IPS-NIHi11 (cell line): ENCODE measurements at places on chromosomes 6 and 20.

DNA sequence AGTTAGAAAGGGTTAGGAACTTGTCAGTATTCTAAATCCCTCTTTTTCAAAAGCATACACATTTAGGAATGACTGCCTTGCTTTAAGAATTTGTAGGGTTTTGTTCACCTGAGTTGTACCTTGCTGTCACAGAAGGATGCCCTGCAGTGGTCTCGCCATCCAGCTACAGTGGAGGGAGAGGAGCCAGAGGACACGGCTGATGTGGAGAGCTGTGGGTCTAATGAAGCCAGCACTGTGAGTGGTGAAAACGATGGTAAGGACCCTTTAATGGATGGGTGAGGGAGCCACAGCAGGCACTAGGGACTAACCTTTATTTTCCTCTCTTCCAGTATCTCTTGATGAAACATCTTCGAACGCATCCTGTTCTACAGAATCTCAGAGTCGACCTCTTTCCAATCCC lies 69.9 kb downstream of the ASXL1 start:
- no peak for DNase-seq

DNA sequence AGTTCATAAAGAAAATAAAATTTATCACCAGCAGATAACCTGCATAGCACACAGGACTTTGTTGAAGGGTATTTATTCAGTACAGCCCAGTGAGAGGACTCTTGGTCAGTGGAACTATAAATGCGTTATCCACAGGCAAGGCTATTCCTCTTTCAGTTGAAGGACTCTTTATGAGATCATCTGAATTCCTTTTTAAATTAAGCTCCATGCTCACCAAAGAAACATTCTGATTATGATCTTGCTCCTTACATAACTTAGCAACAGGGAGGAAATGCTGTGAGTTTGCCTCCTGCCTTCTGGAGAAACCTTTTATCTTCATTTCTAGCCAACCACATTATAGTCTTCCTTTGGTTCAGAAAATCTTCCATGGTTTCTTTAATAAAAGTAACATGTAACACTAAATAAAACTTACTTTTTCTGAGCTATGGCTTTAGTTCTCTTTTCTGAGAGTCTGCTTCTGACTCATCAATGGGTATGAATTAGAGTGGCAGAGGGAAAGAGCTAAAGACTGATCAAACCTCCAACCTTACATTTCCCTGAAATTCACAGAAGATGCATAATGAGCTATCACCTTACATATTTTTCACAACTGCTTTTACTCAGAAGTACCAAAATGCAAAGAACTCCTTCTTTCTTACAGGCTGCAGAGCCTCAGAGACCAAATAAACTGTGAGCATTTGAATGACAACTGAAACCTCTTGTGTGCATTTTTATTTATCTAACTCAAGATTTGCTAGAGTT lies 267.2 kb downstream of the ADGRG6 start:
- DNase-seq, result no peak

- DNase-seq, result no peak
Observed at GRCh38 chr6:132395015-132395597, 6.2 kb downstream of the MOXD1 start.

DNA sequence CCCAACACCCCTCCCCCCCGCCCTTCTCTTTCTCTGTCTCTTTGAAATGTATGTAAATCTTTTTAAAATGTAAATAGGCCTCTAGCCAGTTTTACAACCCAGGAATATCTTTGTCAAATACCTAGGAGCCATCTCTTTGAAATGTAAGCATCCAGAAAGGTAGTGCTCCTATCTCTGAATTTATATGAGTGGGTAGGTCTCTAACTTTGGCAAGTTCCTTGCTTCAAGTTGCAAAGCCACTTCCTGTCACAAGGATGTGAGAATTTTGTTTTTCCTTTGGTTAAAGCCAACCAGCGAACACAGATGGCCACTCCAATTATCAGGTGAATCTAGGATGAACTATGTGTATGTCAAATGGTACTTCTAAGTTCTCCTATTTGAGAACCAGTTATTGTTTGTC lies 6.2 kb upstream of the DEFB132 start:
- no peak for DNase-seq

DNA sequence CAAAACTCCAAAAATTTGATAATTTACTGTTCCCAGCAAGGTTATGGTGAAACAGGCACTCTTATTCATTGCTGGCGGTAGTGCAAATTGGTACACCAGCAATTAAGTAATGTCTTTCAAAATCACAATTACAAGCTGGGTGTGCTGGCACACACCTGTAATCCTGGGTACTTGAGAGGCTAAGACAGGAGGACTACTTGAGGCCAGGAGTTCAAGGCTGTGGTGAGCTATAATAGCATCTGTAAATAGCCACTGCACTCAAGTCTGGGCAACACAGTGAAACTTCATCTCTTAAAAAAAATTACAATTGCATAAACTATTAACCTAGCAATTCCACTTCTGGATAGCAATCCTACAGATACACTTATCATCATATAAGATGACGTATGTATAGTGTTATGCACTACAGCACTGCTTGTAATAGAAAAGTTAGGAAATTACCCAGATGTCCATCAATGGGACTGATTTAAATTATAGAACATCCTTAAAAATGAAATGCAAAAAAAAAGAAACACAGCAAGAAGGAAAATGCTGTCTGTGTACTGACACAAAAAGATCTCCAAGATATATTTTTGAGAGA lies 31.4 kb downstream of the NCOA6 start:
- no peak for DNase-seq

- DNase-seq, result no peak
Observed at GRCh38 chr6:35034411-35035191, 106.5 kb downstream of the TCP11 start.

GRCh38 chr20:24461848-24462247 lies 7.6 kb upstream of the SYNDIG1 start:
- no peak for DNase-seq

DNA sequence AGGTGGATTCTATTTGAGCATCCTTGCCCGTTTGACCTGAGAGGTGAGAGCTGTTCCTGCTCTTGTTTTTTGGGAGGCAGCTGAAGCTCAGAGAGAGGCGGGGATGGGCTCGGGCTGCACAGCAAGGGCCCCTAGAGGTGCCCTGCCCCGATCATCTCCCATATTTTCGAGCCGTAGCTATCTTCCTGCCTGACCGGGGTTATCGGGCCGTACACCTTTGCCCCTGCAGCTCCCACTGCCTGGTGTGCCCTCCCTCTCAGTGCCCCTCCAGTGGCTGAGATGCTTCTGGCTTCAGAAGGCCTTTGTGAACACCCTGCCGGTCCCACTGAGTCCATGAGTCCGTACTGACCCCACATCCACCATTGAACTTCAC lies 6.7 kb downstream of the SRC start:
- DNase-seq, result no peak

- peak; percentile 49 for DNase-seq
Observed at GRCh38 chr6:28896505-28897368, 27.0 kb downstream of the TRIM27 start.

DNA sequence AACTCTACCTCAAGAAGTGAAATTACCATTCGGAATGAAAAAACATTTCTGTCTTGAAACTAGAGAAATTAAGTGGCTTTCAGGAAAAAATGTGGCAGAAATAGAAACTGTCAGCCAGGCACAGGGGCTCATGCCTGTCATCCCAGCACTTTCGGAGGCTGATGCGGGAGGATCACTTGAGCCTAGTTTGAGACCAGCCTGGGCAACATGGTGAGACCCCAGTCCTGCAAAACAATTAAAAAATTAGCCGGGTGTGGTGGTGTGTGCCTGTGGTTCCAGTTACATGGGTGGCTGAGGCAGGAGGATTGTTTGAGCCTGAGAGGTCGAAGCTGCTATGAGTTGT lies 7.1 kb upstream of the TMEM181 start:
- DNase-seq, result no peak

- no peak for DNase-seq
Observed at GRCh38 chr20:33909331-33909921, 84.3 kb upstream of the RALY start.

- no peak for DNase-seq
Observed at GRCh38 chr6:13025893-13026499, 302.3 kb downstream of the TBC1D7 start.

DNA sequence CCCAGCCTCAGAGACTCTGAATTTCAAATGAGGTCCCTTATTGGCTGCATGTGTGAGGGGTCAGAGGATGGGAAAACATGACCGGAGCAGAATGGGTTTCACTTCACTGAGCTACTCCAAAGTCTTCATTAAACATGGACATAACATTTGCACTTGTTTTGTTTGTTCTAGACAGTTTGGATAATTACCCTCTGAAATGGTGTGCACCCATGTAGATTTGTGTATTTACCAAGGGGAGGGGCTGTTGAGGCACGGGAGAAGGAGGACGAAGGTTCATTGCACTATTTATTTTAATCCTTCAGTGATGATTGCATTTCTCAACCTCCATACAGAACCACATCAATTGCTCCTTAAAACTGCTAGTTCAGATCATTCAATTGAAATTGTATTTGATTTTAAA lies 364.2 kb downstream of the TFAP2B start:
- DNase-seq, result no peak

DNA sequence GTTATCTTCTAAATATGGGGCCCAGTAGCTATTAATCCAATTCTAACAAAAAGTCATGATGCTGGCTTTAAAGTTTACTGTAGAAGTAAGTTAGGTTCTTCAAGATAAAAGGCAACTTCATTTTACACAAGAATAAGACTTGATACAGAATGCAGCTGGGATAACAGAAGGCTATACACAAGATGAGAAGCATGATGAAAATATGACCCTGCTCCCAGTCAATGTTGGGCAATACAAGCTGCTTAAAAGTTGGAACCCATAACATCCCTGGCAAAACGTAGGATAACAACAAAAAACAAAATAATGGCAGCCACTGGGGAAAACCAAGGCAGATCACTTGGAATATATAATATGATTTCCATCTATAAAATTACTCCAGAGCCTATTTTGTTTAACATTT lies 87.6 kb upstream of the RSPO3 start:
- DNase-seq, result no peak

GRCh38 chr6:148524976-148525375 lies 182.3 kb downstream of the SASH1 start:
- DNase-seq, result no peak

GRCh38 chr6:81547149-81547548 lies 205.3 kb downstream of the TENT5A start:
- no peak for DNase-seq

DNA sequence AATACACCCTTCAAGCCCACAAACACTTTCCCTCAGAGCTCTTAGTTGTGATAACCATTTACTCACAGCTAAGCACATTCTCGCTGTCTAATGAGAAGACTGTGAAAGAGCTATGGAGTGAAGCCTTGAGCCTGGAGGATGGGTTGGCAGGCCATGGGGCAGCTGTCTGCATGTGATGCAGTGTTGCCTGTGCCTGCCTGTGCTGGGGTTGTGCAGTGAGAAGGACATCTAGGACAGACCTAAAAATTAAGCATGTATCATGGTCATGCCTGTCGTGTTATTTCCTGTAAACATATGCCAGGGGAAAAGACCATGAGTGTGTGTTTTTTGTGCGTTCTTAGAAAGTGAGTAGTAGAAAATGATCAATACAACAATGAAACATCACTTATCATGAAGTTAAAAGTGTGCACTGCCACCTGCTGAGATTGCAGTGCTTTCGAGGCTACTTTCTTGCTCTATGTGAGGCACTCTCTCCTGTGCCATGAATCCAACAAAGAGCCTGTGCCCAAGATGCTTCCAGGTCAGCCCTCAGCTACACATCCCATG lies 8.1 kb upstream of the ZC3H12D start:
- DNase-seq, result no peak

- no peak for DNase-seq
Observed at GRCh38 chr20:46209930-46210671, 92.0 kb downstream of the CD40 start.

DNA sequence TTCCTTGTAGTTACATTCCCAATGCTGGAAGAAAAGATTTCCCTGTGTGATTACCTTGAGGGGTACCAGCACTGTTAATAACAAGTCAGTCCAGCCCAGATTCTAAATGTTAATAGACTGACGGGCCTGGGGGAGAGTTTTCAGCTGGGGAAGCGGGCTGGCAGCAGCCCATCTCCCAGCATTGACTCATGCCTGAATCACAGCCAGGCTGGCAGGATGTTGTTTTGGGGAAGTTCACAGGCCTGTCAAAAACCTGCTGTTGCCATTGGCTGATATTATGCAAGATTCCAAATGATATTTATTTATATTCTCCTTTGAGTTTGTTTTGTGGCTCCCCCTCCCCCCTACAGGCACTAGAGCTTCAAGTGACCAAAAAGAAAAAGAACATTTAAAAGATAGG lies 213.9 kb upstream of the CNR1 start:
- no peak for DNase-seq

DNA sequence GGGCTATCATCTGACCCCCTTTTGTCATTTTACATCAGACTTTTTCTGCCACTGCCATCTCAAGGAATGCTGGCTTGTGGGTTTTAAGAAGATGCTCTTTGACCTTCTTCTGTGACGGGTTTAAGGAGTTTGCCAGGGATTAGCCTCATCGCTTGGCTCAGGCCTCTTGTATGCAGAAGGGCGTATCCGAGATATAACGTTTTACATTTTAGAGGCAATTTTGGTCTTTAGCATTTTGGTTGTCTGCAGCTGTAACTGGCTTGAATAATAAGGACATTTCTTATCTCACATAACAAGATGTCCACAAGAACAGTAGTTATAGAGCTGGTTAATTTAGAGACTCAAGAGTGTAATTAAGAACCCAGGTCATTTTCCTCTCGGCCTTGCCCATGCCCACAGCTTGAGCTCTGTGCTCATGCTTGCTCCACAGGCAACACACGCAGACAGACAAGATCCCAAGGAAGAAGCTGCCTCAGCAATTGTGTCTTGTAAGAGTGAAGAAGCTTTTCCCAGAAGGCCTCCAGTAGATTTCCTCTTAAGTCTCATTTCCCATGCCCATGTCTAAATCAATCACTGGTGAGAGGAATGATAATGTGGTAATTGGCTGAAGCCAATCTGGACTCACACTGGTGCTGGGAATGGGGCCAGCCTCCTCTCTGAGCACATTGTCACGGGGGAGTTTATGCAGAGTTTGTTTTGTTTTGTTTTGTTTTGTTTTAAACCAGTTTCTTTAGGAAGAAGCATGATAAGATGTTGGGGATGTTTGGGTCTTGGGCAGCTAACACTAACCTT lies 36.8 kb downstream of the PTCHD4 start:
- DNase-seq, result no peak
